ENCODE measurements at places on chromosomes 6 and 20.

DNA sequence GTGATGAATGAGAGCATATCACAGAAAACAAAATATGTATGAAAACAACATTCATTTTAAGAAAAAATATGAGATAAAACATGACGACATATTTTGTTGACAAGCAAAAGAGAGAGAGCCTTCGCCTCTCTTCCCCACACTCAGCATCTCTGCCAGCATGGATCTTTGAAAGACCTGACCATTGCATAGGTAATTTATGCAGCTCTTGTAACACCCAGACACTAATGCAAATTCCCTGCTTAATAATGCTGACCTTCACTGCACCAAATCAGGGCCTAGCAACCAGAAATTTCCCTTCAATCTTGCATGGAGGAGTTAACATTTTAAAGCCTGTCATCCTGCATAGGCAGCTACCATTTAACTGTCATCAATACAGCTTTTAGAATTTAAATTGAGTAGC is 50.0 kb upstream of the CNR1 start:
- no peak for DNase-seq

- no peak for DNase-seq
These were observed 22.6 kb downstream of the CST4 start for GRCh38 chr20:23666189-23666588.

GRCh38 chr6:137871831-137872454 is 4.9 kb downstream of the TNFAIP3 start:
- DNase-seq, result no peak

GRCh38 chr20:24761220-24762065 is 187.6 kb upstream of the CST7 start:
- DNase-seq, result no peak

GRCh38 chr20:34458631-34459030 is 57.6 kb upstream of the DYNLRB1 start:
- no peak for DNase-seq

GRCh38 chr6:134553936-134554335 is 236.0 kb upstream of the SGK1 start:
- no peak for DNase-seq

DNA sequence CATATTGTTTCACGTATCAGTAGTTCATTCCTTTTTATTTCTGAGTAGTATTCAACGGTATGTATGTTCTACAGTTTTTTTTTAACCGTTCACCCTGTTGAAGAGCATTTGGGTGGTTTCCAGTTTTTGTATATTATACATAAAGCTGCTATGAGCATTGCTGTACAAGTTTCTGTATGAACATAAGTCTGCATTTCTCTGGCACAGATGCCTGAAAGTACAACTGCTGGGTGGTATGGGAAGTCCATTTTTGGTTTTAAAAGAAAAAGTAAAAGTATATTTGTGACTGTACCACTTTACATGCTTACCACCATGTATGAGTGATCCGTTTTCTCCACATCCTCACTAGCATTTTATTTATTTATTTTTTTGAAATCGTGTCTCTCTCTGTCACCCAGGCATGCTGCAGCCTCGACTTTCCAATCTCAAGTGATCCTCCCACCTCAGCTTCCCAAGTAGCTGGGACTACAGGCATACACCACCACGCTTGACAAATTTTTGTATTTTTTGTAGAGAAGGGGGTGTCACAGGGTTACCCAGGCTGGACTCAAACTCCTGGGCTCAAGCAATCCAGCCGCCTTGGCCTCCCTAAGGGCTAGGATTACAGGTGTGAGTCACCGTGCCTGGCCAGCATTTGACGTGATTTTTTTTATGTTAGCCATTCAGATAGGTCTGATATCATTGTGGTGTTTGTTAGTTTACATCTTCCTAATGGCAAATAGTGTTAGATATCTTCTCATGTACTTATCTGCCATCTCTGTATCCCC is 11.0 kb upstream of the SIM1 start:
- no peak for DNase-seq

GRCh38 chr6:35788423-35788982 is 7.7 kb downstream of the CLPSL1 start:
- no peak for DNase-seq

DNA sequence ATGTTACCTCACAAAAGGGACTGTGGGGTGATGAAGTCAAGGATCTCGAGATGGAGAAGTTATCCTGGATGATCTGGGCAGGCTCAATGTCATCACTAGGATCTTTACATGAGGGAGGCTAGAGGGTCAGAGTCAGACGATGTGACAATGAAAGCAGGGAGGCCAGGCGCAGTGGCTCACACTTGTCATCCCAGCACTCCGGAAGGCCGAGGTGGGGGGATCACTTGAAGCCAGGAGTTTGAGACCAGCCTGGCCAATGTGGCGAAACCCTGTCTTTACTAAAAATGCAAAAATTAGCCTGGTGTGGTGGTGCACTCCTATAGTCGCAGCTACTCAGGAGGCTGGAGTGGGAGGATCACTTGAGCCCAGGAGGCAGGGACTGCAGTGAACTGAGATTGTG is 68.8 kb downstream of the TTLL2 start:
- no peak for DNase-seq

DNA sequence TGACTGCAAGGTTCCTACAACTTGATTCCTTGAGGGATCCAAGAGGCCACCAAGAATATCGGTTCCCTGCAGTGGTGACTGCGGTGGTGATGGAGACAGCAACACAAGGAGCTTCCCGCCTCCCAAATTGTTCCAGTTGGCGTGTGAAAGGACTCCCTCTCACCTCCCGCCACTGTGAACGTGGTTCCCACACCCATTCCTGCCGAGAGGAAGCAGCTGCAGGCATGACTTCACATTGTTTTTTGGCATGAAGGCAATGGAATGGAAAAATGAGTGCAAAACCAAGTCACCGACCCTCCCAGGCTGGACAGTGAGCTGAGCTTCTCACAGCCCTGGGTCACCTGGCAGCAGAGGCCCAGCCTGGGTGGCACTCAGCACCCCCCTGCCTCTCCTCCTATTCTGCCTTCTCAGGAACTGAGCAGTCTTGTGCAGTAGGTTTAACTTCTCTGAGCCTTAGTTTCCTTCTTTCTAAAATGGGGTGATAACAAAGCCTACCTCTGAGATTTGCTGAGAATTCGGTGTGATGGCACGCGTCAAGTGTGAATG is 75.0 kb downstream of the CNKSR3 start:
- no peak for DNase-seq

DNA sequence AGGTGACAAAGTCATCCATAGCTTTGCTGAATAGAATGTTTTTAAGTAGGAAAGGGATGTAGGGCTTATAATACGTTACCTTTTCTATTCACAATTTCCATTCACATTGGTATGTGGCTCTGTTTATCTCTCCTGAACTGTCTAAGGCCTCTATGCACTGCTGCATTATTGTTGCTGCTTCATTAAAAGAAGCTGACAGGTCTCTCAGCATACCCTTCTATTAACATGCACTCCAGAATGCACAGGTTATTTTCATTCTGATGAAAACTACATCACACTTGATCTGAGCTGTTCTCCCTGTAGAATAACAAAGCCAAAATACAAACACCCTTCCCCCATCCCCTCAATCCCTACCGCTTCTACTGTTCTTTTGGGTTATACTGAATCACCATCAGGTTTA is 399.3 kb downstream of the TBC1D32 start:
- DNase-seq, result no peak

- DNase-seq, result no peak
These were observed 55.1 kb downstream of the CHD6 start for GRCh38 chr20:41563087-41563486.

DNA sequence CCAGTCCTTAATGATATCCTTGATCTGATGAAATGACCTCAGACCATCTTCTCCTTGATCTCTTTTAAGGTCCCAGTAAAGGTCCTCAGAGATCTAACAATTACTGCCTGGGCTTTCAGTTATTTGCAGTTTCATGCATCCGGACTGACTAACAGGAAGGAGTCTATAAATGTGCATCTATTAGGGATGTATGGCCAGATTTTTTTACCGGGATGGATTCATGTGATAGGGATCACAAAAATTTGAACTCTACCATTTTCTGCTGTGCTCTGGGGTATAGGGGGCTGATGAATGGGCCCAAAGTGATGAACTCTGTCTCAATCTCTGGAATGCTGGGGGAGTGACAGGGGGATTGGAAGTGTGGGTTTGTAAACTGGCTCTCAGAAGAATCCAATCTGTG is 36.2 kb upstream of the SCUBE3 start:
- DNase-seq, result no peak

GRCh38 chr6:54377776-54378175 is 69.5 kb downstream of the TINAG start:
- no peak for DNase-seq

- no peak for DNase-seq
These were observed 221.1 kb upstream of the PREP start for GRCh38 chr6:105624021-105624420.

GRCh38 chr6:166526937-166527336 is 59.5 kb downstream of the RAMACL start:
- no peak for DNase-seq

- no peak for DNase-seq
These were observed 20.5 kb upstream of the ZNF133 start for GRCh38 chr20:18267815-18268214.

GRCh38 chr6:71179249-71179885 is 109.2 kb upstream of the OGFRL1 start:
- no peak for DNase-seq

DNA sequence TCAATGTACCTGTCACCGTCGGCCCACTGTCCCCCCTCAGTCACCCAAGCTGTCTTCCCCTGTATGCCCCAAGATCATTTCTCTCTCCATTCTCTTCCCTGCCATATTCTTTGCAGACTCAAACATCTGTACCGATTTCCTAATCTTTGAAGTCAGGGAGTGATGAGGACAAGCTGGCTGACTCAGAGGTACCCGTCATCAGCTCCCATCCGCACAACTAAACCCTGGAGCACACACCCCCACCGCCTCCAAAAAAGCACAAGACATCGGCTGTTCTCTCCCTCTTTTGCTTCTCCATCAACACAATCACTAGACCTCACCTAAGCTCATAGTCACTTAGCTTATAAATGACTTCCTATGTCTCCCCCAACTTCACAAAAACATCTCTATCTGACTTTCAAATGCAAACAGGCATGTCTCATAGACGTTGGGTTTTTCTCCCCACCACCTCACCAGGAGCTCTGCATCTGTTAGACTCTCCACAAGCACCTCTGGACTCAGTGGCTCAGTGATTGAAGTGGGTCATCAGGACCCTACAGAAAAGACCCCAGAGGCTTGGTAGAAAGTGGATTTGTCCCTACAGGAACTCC is 11.5 kb upstream of the NFATC2 start:
- no peak for DNase-seq

DNA sequence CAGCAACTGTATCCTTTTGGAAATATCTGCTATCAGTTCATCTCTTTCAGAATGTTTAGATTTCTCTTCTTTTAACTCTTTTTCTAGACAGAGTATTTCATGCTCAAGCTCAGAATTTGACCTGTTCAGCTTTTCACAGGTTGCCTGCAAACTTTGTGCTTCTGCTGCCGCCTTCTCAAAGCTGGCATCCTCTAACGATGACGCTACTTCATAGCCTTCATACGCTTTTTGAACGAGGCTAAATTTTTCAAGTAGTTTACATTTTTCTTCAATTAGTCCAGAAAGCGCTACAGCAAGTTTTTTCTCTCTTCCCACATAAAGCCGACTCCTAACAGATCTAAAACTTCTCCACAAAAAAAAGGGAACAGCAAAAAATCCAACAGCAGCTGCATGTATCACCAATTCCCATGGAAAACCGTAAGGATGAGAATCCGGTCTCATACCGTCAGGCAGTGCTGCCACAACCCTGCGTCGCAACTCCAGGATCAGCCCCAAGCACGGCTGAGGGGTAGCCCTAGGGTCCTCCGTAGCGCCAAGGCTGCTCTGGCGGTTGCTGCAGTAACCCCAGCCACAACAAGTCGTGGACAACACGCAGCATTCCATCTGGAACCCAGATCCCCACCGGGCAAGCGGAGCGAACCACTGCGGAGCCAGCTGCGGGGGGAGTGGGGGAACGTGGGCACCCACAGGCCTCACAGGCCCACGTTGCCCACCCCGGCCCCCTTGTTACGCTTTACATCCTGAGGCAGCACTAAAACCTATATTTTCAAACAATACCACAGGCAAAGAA is 30.6 kb downstream of the DACT2 start:
- no peak for DNase-seq

DNA sequence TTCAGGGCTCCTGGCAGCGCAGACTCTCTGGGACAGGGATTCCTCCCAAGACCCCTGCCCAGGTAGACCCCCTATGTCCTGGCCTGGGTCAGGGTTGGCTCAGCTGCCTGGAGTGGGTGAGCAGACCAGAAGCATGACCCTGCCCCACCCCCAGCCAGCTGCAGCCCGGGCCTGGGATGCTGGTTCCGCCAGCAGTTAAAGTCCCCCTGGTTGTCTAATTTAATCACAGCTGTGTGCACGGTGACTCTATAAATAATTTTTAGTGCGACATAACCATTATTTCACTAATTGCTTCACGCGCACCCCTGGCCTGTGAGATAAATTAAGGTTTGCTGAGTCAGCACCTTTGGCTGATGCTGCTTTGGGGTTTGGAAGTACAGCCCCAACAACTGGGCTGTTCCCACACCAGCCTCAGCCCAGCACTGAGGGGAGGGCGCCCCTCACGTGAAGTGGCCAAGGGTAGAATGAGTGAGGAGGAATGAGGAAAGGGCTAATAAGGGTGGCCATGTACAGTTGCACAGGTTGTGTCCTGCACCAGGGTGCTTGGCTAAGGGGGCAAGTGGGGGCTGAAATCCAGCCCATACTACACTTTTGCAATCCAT is 26.1 kb upstream of the CDH22 start:
- DNase-seq, result no peak

DNA sequence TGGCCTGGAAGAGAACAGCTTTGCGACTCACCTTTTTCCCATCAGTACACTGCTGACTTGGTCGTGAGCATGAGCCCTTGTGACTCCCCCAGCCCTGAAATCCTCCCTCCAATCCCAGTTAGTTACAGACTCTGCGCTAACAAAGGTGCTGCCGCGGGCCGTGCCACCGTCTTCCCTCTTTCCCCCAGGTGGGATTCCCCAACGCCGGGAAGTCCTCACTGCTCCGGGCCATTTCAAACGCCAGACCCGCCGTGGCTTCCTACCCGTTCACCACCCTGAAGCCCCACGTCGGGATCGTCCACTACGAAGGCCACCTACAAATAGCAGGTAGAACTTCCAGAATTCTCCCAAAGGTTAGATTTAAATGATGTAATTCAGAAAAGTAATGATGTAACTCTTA is 16.1 kb downstream of the MTG2 start:
- DNase-seq, result no peak

DNA sequence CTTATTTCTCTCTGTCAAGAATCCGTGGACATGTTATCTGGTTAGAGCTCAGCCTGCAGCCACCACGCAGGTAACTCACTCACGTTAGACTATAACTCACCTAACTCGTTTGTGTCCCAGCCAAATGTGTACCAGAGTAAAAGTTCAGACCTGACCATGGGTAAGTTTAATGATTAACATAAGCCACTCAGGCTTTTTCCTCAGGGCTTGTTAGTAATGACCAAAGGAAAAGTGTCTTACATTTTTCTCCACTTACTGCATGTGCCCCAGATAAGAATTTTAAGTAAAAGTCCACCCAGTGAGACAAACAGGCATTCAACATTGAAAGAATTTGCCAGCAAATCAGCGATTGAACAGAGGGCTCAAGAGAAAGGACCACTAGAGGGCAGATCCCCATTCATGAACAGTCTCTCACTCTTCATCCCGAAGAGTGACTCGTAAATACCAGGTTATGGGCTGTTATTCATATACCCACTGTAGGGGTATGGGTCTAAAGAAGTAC is at the start of gene PKHD1:
Gene PKHD1, minus strand, starts transcription at position 116 of the 502 bp plus-strand sequence. CDS start 2,680 bp downstream, outside the sequence.
- no peak for DNase-seq

GRCh38 chr6:77815531-77815930 is 162.7 kb downstream of the MEI4 start:
- no peak for DNase-seq

All from stimulated activated CD4-positive, alpha-beta T cell treated with anti-CD3 and anti-CD28 coated beads, Interleukin-1b, Interleukin-23, amount 100 ng/mL, for 1 hour (primary cell).